ENCODE measurements at places on chromosomes 6 and 20.

DNA sequence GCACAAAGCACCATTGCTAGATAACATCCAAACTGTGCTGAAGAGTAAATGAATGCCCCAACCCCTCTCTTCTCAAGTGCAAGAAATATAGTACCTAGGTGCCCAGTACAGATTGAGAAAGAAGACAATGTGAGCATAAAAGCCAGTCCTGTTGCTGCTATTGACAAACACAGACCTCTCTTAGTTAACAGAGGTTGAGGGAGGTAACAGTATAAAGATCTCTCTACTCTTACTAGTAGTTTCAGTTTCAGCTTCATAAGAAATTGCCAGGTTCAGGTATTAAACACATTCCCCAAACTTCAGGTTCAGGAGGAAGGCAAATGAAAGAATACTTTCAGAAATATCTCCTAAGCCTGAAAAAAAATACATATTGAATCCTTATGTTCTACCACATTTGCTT, 31.4 kb downstream of the TBC1D32 start:
- no peak for DNase-seq

- peak; percentile 54 for DNase-seq
These were observed 94.9 kb upstream of the NT5E start for GRCh38 chr6:85354761-85355618.

GRCh38 chr6:43779852-43780236, 9.8 kb downstream of the VEGFA start:
- DNase-seq = no peak

DNA sequence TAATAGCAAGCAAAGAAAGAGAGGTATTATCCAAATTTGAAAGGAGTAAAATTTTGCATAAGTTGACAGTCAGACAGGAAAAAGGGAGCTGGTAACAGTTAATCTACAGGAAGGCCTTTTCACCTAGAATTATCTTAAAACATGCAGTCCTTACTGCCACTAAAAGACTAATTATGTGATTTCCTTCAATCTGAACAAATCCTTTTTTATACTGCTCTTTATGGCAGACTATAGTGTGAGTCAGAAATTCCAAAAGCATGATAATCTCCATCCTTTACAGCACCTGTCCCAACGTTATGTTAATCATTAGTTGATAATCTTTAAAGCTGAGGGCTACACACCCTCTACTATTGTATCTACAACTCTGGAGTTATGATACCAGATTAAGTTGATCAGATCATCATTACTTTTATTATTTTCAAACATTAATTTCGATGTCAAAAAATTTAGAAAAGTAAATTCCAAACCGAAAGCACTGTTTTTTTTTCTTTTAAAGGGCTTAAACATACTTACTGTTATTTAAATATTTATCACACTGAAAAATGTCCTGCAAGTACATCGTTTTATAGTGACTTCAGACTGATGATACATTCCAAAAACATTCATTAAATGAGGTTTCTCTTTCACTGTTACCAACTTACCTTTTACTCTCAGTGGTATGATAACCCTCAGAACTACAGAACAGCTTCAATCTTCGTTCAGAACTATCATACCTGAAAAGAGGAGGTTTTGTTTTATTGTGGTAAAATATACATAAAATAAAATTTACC, 33.2 kb upstream of the AKAP7 start:
- no peak for DNase-seq

GRCh38 chr20:6473197-6473596, 294.3 kb upstream of the BMP2 start:
- DNase-seq = no peak

DNA sequence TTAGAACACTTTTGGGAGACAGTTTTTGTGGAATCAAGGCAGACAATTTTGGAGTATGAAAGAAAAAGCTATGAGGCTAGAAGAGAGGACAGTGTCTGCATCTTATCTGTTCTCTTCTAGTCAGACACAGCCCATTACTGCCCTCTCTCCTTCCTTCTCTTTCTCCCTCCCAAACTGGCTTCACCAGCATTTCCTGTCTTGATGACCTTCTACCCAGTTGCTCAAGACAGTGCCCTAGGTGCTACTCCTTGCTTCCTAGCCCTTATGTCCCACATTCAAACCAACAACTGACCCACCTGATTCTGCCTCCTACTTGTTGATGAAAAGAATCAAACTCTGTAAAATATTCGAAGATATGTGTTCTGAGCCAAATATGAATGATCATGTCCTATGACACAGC, 116.4 kb upstream of the RIPOR2 start:
- DNase-seq = no peak

DNA sequence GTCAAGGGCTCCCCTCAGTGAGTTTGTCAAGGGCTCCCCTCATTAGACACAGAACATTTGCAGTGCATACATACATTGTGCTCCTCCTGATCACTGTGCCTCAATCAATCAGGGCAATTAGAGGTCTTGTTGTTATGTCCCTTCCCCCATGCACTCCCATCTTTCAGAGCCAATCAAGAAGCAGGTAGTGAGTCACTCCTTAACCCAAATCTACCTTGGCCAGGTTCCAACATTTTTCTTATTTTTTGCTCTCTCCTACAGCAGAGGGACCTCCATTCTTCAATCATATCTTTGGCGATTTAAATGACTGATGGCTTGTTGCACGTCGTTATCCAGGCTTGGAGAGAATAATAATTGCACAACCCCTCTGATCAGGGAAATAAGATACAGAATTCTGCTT, 409.9 kb upstream of the SPTLC3 start:
- DNase-seq = no peak

DNA sequence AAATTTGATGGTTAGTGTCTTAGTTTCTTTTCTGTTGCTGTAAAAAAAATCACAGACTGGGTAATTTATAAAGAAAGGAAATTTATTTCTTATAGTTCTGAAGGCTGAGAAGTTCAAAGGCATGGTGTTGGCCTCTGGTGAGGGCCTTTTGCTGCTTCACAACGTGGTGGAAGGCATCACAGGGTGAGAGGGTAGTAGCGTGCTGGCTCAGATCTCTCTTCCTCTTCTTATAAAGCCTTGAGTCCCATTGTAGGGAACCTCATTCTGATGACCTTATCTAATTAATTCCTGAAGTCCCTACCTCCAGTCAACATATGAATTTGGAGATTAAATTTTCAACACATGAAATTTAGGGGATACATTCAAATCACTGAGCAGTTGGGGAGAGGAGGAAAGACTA, 62.0 kb downstream of the ARID1B start:
- DNase-seq = no peak

DNA sequence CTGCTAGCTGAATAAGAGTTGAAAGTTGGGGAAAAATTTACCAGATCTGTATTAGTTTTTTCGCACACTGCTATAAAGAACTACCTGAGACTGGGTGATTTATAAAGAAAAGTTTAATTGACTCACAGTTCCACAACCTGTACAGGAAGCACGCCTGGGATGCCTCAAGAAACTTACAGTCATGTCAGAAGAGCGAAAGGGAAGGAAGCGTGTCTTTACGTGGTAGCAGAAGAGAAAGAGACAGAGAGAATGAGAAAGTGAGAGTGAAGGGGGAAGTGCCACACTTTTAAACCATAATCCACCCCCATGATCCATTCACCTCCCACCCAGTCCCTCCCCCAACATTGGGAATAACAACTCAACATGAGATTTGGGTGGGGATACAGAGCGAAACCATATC, 79.6 kb downstream of the KHDC1L start:
- no peak for DNase-seq

DNA sequence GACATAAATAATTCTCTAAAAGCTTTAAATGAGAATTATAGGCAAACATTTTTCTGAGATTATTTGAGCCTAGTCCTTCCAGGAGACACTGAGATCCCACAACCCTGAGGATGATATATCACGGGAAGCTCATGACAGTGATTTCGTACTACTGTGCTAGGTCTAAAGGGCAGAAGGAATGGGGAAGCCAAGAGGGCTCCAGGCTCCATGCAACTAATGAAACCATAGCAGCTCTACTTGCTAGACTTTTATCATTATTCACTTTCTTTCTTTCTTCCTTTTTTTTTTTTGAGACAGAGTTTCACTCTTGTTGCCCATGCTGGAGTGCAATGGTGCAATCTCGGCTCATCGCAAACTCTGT, 57.3 kb upstream of the SGK1 start:
- DNase-seq = no peak

DNA sequence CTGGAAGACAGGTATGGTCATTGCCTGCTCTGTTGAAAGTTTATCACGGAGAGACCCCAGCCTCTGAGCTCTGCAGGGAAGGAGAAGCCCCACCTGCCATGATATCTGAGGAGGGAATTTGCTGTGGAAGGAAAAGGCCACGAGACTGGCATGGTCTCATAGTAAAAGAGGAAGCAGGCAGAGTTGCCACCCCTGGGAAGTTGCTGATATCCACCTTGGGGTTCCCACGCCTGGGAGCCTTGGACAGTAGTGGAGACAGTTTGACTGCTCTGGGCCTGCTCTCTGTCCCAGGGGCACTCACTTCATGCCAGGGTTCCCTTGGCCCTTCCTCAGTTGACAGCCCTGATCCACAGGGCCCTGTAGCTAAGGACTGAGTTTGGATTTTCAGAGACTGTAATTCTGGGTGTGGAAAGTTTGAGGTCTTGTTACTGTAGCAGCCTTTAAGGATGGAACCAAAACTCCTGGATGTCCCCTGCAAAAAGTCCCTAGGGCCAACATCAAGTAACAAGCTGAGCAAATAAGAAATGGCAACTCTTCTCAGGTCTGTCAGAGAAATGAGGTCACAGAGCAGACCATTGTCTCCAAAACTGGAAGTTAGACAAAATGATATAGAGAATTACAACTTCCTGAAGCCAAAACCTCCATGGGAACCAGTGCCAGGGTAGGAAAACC, 6.9 kb upstream of the SIRPB1 start:
- no peak for DNase-seq

- peak; percentile 29 for DNase-seq
These were observed 60.8 kb downstream of the RBM38 start for GRCh38 chr20:57451795-57452661.

DNA sequence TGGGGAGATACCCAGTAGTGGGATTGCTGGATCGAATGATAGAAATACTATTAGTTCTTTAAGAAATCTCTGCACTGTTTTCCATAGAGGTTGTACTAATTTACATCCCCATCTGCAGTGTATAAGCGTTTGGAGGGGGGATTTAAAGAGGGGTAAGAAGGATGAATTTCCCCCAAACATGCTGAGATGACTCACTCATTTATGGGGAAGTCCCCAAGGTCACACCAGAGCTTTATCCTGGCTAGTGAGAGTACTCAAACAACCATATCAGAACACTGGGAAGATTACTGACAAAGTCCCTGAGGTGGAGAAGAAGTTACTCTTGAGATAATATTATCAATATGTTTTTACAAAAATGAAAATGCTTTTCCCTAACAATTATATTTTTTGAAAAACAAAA, 44.0 kb downstream of the ROS1 start:
- no peak for DNase-seq

DNA sequence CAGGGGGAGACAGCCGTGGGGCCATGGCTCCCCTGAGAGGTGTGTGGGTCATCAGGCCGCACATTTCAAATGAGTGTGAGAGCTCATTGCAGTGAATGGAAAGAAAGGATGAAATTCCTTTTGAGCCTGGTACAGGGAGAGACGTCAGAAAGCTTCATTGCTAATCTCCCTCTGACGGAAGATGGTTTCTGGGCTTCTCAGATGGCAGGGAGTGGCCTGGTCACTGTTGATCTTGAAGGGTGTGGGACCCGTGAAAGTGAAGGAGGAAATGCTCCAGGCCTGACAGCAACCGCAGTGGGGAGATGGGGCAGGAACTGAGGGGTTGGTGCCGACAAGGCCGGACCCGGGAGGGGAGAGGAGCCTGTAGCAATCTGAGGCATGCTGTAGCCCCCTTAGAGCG, 127.4 kb downstream of the MYLK4 start:
- DNase-seq = no peak

DNA sequence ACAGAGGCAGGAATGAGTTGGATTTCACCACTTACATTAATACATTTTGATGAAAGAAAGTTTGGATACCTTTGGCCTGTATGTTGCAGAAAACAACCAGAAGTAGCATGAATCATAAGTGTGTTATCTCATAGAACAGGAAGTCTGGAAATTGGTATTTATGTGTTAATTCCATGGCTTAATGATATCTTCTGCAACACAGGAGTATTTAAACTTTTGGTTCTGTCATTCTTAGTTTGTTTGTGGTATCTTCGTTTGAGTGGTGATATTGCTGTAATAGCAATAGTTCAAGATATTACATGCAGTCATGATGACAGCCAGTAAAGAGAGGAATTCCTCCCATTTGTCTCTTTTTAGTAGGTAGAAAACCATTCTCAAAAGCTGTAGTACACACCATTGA, 177.3 kb downstream of the CDKAL1 start:
- no peak for DNase-seq

DNA sequence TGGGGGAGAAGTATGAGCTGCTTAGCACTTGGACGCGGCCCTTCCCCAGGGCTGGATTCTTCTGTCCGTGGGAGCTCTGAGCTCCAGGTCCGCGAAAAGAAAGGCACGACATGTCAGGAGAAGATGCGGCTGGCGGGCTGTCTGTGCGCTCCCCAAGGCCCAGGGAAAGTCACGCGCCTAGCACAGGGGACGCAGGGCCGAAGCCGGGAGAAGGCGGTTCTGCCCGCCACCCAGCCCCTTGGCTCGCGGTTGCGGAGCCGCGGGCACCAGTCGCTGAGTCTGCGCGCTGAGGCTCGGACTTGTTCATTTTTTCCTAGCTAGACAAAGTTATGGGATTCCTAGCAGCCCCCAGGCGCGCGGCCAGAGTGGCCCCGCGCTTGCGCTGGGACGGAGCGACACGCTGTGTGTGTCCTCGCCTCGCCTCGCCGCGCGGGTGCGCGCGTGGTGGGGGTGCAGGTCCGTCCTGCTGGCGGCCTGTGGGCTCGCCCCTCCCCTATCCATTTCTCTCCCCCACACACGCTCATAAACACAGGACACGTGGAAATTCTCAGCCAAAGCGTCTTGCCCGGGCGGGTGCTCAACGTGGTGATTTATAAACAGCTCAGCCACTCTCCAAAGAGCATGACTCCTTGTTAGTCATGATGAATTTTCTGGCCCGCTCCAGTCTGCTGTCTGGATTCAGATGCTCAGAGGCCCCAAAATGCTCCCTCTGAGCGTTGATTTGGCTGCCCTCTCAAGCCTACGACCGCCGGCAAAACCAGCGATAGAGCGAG, 1.9 kb upstream of the POU3F2 start:
- DNase-seq = no peak

DNA sequence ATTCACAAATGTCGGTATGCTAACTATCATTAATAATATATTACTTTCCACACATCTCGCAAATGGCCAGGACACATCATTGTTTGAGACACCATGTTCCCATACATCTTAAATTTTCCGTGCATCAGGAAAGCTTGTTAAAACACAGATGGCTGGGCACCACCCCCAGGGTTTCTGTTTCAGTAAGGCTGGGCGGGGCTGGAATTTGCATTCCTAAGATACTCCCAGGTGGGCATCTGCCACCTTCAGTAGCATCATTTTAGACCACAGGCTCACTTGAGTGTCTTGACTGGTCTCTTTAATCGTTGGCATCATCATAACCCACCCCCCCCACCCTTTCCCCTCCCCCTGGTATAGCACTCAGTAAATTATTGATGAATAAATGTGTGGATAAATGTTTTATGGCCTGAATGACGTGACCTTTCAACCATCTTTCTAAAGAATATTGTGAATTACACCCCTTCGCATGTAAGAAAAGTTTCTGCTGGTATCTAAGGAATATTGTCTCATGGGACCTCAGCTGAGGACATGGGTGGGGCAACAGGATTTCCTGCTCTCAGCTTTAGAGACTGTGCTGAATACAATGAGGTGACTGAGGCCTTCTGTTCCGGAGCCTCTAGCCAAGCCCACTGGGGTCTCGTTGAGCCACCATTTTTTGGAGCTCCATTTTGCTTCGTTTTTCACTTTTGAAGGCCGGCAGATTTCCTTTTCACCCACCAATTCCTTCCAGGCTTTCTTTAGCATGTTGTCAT, 124.1 kb upstream of the NEDD9 start:
- no peak for DNase-seq

GRCh38 chr6:20559924-20560551, 25.8 kb downstream of the CDKAL1 start:
- no peak for DNase-seq

Data from CD4-positive, alpha-beta T cell treated with Interleukin-10 for 1 hour (primary cell).